ENCODE measurements at places on chromosomes 1 and 21.

- no peak for DNase-seq
These were observed 30.0 kb upstream of the ACP6 start for GRCh38 chr1:147700042-147701006.

- no peak for DNase-seq
These were observed 16.8 kb upstream of the STMN1 start for GRCh38 chr1:25922971-25923552.

DNA sequence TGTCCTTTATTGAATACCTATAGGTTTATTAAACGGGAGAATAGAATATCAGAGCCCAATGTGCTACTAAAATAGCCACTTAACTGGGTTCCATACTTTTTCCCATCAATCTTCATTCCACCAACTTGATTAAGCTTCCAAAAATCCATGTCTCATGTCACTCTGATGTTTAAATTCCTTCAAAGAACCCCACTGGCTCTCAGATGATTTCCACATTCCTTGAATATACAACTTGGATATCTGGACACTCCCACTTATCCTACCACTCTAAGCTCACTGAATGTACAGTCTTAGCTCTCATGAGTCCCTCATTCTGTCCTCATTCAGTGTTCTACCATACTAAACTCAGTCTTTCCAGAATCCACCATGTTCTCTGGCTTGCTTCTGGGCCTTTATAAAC is 21.1 kb downstream of the COL11A1 start:
- DNase-seq: no peak

- DNase-seq: no peak
These were observed 12.0 kb upstream of the LGR6 start for GRCh38 chr1:202181586-202181985.
